ENCODE measurements at places on chromosomes 6 and 20.

DNA sequence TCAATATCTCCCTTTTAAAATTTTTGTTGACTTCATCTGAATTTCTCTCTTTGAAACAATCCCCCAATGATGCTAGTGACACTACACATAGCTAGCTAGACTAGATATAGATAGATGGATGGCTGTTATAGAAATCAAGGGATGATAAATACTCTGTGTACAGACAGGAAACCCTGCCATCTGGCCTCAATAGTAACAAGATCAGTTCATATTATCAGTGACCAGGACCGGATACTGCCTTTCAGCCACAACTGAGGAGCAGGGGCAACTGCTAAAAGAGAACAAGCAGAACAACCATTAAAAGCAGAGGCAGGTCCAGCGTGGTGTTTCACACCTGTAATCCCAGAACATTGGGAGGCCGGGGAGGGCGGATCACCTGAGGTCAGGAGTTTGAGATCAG is 118.3 kb upstream of the FAM184A start:
- DNase-seq, result no peak

GRCh38 chr6:42819803-42820511 is 38.1 kb downstream of the BICRAL start:
- DNase-seq, result peak; percentile 36

DNA sequence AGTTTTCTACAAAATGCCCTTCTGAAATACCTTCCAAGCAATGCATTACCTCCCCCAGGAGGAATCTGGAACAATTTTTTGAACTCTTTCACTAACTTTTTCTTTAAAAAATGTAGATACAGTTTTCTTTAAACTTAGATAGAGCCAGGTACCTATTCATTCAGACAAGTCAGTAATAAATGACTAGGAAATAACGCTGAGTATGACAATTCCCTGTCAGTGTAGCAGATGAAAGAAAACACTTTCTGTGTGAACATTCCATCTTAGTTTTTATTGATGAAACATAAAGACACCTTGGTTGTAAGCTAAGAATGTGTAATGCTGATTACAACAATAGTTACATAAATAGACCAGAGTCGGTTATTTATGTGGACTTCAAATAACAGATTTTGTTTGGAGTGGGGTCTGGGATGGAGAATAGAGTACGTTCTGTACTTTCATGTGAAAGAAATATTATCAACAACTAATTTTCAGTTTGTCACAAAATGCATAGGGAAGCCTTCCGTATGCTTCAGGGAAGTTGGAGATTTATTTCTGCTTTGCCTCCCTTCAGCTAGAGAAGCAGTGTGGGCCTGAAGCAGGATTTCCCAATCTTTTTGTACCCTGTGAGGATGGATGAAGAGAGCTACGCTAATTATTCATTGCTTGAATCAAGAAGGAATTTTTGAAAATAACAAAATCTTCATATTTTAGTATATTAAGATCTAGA is 19.2 kb upstream of the QKI start:
- DNase-seq, result no peak

- no peak for DNase-seq
Measured at GRCh38 chr20:49214571-49214970, 4.6 kb upstream of the DDX27 start.

DNA sequence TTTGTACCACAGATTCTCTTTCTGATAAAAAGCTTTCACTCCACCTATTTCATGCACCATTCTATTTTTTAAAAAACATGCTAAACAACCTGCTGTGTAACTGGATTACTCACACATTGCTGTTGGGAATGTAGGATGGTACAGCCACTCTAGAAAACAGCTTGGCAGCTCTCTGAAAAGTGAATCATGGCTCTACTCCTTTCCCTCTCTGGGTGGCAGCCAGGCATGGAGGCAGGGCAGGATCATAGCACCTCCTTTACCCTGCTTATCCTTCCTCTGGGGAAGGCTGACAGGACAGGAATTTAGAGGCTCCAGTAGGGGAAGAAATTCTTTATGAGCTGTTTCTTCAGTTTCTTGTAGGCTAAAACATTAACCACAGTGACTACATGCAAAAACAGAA is 6.7 kb upstream of the VNN2 start:
- DNase-seq, result peak; percentile 98

- no peak for DNase-seq
Measured at GRCh38 chr20:55569084-55569483, 436.2 kb downstream of the CBLN4 start.

GRCh38 chr20:25063981-25064380 is 6.0 kb upstream of the ACSS1 start:
- DNase-seq, result no peak

- DNase-seq, result no peak
Measured at GRCh38 chr20:59830665-59831023, 102.8 kb downstream of the SYCP2 start.

- no peak for DNase-seq
Measured at GRCh38 chr6:83844170-83844569, 9.0 kb upstream of the RIPPLY2 start.

DNA sequence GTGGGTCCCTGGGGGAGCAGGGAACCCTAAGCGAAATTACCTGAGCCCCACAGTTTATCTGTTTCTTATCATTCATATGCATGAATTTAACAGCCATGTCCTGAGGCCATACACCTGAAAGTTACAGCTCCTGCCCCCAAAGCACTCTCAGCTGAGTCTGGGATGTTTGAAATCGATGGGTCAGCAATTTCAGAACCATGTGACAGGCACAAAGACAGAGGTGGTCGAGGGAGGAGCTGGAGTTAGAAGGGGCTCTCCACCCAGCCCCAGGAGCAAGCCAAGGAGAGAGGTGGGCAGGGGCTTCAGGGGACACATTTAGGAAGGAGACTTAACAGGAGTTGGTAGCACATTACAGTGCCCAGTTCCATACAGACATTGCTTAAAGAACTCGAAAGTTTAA is 14.9 kb downstream of the TTBK1 start:
- DNase-seq, result no peak

GRCh38 chr6:157531169-157531985 is 150.4 kb downstream of the ZDHHC14 start:
- DNase-seq, result no peak

DNA sequence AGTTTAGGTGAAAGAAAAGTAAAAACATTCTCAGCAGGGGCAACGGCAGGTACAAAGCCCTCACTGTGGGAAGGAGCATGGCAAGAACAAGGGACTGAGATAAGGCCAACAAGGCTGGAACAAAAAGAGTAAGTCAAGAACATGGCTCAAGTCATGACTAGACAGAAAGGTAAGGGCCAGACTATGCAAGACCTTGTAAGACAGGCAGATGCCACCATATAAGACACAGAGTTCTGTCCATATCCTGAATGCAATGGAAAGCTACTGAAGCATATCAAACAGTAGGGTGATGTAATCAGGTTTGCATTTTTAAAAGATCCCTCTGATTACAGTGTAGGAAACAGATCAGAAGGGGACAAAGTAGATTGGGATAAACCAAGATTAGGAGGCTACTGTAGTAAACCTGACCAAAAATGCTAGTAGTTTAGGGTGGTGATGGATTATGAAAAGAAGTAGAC is 5.5 kb downstream of the REV3L start:
- no peak for DNase-seq

DNA sequence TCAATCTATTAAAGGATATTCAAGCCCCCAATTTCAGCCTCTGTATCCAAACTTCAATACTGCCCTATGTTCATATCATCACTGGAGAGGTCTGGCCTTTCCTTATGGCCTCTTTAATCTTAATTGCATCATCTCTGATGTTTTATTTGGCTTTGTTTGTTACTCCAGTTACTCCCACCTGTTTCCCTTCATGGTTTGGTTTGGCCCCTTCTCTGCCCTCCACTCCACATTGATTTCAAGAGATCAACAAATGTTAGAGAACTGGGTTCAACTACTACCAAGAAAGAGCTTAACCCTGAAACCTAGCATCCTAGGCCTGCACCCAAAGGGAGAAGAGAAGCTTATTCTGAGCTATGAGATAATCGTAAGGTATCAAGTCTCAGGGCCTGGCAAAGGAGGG is 221.6 kb downstream of the LAMA2 start:
- DNase-seq, result no peak

GRCh38 chr6:7138921-7139358 is 31.2 kb downstream of the RREB1 start:
- DNase-seq, result no peak

DNA sequence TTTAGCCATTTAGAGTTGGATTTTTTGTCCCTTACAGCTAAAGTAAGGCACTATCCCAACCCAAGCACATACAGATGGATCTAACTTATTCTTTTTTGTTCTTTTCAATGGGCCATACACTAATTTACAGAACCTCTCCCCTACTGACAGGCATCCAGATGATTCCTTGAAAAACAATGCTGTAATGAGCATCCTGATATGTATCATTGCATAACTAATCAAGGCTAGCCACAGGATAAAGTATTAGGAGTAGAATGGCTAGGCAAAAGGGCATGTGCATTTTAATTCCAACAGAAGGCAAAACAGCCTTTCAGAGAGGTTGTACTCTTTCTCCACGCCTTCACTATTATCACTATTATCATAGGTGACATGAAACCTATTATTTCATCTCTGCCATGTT is 54.1 kb downstream of the ELOVL5 start:
- DNase-seq, result peak; percentile 67

DNA sequence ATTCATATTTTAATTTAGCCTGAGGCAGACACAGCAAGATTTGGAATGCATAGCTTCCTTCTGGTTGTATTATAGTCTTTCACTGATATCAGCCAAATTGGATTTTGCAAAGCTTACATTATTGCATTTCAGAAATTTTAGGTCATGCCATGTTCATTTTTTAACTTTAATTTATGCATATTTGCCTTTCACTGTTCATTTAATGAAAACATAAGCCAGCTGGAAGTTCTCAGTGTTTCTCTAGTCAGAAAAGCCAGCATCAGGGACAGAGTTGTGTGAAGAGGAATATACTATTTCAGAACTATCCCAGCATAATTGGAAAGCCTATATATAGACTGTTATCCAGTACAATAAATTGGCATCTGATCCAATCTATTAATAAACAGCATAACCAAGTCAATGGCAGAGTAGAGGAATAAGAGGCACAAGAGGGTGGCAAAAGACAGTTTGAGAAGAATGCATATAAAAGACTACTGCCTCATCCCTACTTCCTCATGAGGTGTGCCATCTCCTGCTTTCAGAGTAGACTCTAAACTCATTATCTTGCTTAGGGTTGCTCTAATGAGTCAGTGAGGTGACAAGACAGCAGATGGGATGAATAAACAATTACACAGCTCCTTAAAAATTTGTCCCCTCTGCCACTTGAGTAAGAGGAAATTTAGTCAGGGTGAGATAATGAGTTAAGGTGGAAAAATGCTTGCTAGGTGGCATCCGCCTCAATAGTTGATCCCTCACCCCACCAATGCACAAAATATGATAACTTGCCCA is 159.8 kb upstream of the HCRTR2 start:
- DNase-seq, result no peak

GRCh38 chr20:3692706-3693294 is 11.0 kb upstream of the ADAM33 start:
- DNase-seq, result no peak

DNA sequence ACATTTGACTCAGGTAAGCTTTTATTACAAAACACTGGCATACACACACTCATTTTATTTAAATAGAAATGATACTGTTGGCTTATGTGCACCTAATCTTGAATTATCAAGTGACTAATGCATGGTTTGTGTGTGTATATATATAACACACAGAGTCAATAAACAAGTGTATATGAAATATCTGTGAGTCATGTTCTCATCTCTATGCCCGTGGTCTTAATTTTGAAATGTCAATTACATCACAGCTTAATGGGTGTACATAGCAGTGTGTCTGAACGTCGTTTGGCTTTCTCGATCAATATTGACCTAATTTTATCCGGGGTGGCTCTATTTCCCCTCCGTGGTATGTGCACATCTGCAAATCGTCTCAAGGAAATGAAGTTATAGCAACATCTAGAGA is 104.0 kb upstream of the ZFP64 start:
- DNase-seq, result no peak

- DNase-seq, result peak; percentile 69
Measured at GRCh38 chr20:20037960-20038359, 14.3 kb downstream of the CRNKL1 start.

GRCh38 chr20:5119143-5119434 is 669 bp downstream of the PCNA start:
- no peak for DNase-seq

GRCh38 chr20:45817376-45818194 is 5.1 kb downstream of the UBE2C start:
- peak; percentile 91 for DNase-seq

GRCh38 chr6:154479771-154480639 is 30.5 kb downstream of the CNKSR3 start:
- no peak for DNase-seq

GRCh38 chr20:54980103-54980960 is 504.9 kb downstream of the DOK5 start:
- DNase-seq, result no peak

- DNase-seq, result peak; percentile 93
Measured at GRCh38 chr6:16430391-16431089, 192.2 kb downstream of the GMPR start.

- DNase-seq, result no peak
Measured at GRCh38 chr6:29112135-29112534, 4.3 kb downstream of the OR2J3 start.

DNA sequence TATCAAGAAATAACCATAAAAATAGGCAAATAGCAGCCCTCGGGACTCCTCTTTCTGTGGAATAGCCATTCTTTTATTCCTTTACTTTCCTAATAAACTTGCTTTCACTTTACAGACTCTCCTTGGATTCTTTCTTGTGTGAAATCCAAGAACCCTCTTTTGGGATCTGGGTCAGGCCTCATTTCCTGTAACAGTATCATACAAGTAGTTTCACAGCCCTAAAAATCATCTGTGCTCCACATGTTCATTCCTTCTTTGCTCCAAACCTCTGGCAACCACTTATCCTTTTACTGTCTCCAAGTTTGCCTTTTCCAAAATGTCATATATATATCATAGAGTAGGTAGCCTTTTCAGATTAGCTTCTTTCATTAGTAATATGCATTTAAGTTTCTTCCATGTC is 13.5 kb upstream of the NT5E start:
- DNase-seq, result no peak

GRCh38 chr20:63752411-63753101 is 13.0 kb downstream of the SLC2A4RG start:
- no peak for DNase-seq

- no peak for DNase-seq
Measured at GRCh38 chr6:154624038-154624599, 109.1 kb upstream of the SCAF8 start.

- DNase-seq, result peak; percentile 75
Measured at GRCh38 chr6:95091823-95092436, 485.4 kb upstream of the MANEA start.

GRCh38 chr20:62427172-62428001 is at the start of gene RBBP8NL:
Gene RBBP8NL, minus strand, starts transcription at chr20:62427539. Its CDS starts 7,892 bp downstream, at chr20:62419647.
- DNase-seq, result no peak

DNA sequence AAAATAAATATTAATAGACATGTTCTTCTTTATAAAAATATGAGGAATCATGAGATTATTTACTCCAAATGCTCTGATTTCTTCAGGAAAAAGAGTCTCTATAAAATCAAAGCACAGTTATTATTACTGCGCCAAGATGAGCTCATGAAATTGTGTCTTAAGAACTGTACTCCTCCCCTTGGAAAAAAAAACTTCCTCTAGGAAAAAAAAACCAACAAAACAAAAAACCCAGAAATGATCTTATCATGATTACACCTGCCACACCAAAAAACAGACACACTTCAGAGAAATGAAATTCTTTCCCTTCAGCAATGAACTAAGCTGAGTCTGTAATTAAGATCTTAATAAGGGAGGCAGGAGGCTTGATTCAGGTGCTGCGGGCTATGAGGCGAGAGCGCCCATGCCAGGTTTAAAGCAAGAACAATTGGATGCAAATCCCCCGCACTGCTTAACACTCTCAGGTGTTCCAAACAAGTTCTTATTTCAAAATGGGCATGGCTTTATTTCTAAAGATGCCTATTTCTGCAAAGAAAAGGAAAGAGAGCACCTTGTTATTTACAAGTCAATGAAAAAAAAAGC is 9.1 kb downstream of the NEDD9 start:
- no peak for DNase-seq

Data from amniotic epithelial cell (primary cell).